ENCODE measurements at places on chromosomes 11 and 22. TPM values are rescaled to one million over a fixed set of nuclear protein-coding genes. Genes with fewer than 3 reads are reported as not detected.

GRCh38 chr22:31561238-31561887 is 65.0 kb downstream of the SFI1 start:
- DNase-seq: peak; percentile 83

- DNase-seq: no peak
Observed at GRCh38 chr11:112303616-112304015, 43.0 kb upstream of the PLET1 start.

GRCh38 chr22:37529652-37530345 is 10.6 kb upstream of the CARD10 start:
- DNase-seq: no peak

Gene TUT1
- total RNA-seq: 11.5 TPM

- DNase-seq: no peak
Observed at GRCh38 chr11:71499125-71499524, 27.9 kb upstream of the KRTAP5-7 start.

DNA sequence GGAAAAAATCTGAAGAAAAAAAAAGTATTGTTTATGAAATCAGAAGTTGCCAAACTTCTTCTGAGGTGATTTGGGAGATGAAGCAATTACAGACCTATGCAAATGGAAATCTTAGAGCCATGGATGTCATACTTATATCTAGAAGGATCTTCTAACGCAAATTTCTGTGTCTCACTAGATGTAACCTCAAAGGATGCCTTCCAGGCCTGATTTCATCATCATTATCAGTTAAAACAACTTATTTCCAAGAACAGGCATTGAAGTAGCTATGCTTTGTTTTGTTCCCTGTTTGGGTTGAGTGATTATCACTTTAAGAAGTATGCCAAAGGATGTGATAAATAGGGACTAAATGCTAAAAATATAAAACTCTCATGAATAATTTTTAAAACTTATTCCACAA is 43.9 kb upstream of the ANGPTL5 start:
- no peak for DNase-seq

- DNase-seq: no peak
Observed at GRCh38 chr11:70618431-70619101, 220.2 kb downstream of the CTTN start.

Gene TREH
- not detected for total RNA-seq

Gene MUC5AC
- not detected for total RNA-seq

GRCh38 chr11:28420099-28420498 is 311.9 kb downstream of the METTL15 start:
- no peak for DNase-seq

All from right cardiac atrium (tissue), 5 donors.